Ascending aorta (tissue), 2 donors: ENCODE measurements at places on chromosomes 6 and 20. TPM values are rescaled to one million over a fixed set of nuclear protein-coding genes. Genes with fewer than 3 reads are reported as not detected.

DNA sequence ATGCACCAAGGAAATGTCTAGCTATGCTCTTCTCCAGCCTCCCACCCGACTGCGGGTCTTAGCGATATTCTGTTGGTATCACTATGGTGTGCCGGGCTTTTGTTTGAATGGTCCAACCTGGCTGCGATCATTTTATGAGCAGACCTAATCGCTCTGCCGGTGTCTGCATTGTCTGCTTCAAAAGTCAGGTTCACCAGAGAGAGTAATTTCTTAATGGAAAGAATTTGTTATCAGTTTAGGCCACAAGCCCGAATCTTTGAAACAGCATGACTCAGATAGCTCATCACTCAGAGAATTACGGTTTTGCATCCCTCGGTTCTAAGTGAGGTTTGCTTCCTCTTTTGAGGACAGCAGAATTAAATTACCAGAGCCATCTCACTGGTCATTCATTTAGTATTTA, 521.0 kb upstream of the ARID1B start:
- DNase-seq: no peak
- no peak overlapping the region for H3K4me3 ChIP-seq
- H3K4me1 ChIP-seq: no peaks in the 10 kb centered on the region
- no peaks in the 10 kb centered on the region for H3K27me3 ChIP-seq
- H3K36me3 ChIP-seq: no peaks in the 10 kb centered on the region

DNA sequence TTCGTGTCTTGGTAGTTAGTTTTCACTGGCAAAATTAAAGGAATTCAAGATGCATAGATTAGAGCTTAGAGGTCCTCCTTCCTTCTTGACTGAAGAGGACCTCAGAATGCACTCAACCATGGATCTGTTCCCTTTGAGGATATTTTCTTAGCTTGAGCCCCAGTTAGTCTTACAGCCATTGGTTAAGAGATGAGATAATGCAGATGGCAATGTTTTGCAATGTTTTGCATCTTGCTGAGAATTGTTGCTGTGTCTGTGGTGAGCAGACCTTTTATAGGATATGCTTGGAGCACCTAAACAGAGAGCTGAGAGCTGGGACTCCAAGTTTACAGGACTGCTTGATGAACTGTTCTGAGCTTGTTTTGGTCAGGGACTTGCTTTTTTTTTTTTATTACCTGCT, 107.5 kb downstream of the TMEM170B start:
- DNase-seq: no peak
- H3K36me3 ChIP-seq: no peaks in the 10 kb centered on the region
- H3K4me1 ChIP-seq: peaks cover 5% of the 10 kb centered on the region
- no peak overlapping the region for H3K27ac ChIP-seq
- H3K27me3 ChIP-seq: no peaks in the 10 kb centered on the region
- no peak overlapping the region for H3K4me3 ChIP-seq

DNA sequence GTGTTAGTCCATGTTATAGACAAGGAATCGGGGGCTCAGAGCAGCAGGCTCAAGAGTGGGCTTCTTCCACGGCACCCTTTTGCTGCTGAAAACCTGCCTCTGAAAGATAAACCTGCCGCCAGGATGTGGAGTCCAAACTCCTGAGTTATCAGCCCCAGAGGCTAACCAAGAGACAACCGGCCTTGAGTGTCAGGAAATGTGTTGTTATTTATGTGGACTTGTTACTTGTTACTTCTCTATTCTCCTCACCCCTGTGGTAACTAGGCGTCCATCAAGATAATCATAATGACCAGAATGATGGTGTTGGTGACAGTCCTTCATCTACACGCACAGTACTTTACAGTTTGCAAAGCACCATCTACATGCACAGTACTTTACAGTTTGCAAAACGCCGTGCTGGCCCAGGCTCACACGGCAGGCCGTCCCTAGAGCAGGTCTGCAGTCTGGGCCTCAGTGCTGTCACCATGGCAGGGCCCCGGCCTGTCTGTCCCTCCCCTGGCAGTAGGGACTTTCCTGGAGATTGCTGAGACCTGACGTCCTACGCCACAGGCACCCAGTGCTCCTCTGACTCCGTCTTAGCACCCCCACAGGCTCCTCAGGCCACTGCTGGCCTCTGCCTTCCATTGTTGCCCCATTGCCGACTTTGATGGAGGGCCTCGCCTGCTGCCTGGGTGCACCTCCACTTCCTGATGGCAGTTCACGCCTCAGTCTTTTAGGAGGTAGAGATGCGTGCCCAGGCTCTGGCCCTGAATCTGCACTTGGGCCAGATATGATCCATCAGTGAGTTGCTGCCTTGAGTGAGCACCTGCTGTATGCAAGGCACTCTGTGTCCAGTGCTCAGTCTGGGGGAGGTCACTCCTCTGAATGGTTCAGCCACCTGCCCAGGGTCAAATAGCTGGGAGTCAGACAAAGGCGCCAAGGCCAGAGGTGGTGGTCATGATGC, 9.1 kb upstream of the BPIFB4 start:
- no peaks in the 10 kb centered on the region for H3K36me3 ChIP-seq
- no peak overlapping the region for H3K27ac ChIP-seq
- no peak for DNase-seq

GRCh38 chr20:7540018-7540417, 400.2 kb downstream of the HAO1 start:
- H3K27me3 ChIP-seq: no peaks in the 10 kb centered on the region
- no peak for DNase-seq
- no peaks in the 10 kb centered on the region for H3K36me3 ChIP-seq
- H3K4me1 ChIP-seq: no peaks in the 10 kb centered on the region
- no peak overlapping the region for H3K27ac ChIP-seq

- no peaks in the 10 kb centered on the region for H3K27me3 ChIP-seq
- no peak overlapping the region for H3K4me3 ChIP-seq
- no peaks in the 10 kb centered on the region for H3K4me1 ChIP-seq
- H3K27ac ChIP-seq: no peak overlapping the region
- no peaks in the 10 kb centered on the region for H3K36me3 ChIP-seq
Measured at GRCh38 chr6:106997392-106998158, 23.0 kb upstream of the CD24 start.

GRCh38 chr6:128516514-128516898, 3.9 kb downstream of the PTPRK start:
- no peak overlapping the region for H3K27ac ChIP-seq
- no peaks in the 10 kb centered on the region for H3K36me3 ChIP-seq
- no peak overlapping the region for H3K4me3 ChIP-seq
- peaks cover 6% of the 10 kb centered on the region for H3K4me1 ChIP-seq
- H3K27me3 ChIP-seq: no peaks in the 10 kb centered on the region

DNA sequence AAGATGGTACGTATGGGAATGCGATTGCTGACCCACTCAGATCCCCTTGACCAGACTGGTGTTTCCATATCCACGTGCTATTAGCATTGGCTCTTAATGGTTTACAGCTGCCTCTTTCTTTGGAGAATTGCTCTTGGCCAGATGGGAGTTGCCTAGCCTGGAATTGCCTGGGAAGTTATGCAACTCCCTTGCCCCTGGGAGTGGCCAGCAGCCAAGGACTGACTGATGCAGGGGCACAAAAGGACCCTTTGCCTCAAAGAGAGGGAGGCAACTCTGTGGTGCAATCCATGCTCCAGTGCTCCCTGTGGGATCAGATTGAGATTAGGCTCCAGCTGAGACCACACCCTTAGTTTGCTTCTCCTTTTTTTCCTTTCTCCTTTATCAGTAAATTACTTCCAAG, 203.5 kb upstream of the JAG1 start:
- H3K4me3 ChIP-seq: no peak overlapping the region
- H3K27me3 ChIP-seq: no peaks in the 10 kb centered on the region
- DNase-seq: no peak
- H3K36me3 ChIP-seq: no peaks in the 10 kb centered on the region
- H3K4me1 ChIP-seq: no peaks in the 10 kb centered on the region

- no peaks in the 10 kb centered on the region for H3K4me1 ChIP-seq
- no peaks in the 10 kb centered on the region for H3K27me3 ChIP-seq
- no peak overlapping the region for H3K27ac ChIP-seq
- DNase-seq: no peak
- H3K36me3 ChIP-seq: peaks cover 38% of the 10 kb centered on the region
- no peak overlapping the region for H3K4me3 ChIP-seq
Measured at GRCh38 chr20:35359335-35359950, 52.3 kb downstream of the UQCC1 start.

GRCh38 chr6:141029908-141030307, 1102.8 kb upstream of the GJE1 start:
- no peak overlapping the region for H3K27ac ChIP-seq
- no peaks in the 10 kb centered on the region for H3K4me1 ChIP-seq
- no peak overlapping the region for H3K4me3 ChIP-seq
- H3K27me3 ChIP-seq: no peaks in the 10 kb centered on the region

DNA sequence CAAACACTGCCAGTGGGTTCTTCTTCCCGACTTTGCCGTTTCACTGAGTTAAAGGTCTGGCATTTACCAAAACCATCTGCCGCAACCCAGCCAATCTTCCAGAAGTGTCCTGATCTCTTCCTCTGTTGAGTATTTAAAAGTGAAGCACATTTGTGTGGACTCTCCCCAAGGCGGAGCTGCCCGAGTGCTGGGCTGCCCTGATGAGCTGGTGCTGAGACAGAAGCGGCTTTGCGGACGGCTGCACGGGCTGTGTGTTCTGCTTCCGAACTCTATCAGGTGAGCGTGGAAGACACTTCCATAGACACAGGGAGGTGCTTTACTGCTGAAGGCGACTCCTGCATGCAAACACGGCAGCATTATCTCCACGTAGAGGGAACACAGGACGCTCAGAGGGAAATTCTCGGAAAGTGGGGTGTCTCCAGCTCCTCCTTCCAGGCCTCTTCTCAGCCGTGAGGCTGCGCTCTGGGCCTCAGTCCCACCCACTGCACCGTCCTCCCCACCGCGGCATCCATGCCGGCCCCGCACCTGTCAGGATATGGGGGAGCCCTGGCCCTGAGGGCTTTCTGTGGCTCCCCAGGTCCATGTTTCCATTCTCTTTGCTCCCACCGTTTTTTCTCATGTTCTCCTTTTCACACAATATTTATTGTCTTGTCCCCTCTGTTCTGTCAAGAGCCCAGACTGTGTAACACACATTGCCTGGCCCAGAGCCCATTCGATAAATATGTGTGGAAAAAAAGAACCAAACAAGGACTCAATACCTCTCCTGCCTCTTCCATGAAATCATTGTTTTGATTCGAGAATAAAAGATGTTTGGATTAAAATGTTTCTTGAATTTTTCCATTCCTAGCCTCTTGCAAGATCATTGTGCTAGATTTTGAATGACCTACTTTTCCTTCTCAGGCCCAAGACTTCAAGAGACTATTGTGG, 205.1 kb downstream of the DLL1 start:
- no peaks in the 10 kb centered on the region for H3K27me3 ChIP-seq
- no peaks in the 10 kb centered on the region for H3K4me1 ChIP-seq
- no peak overlapping the region for H3K4me3 ChIP-seq
- H3K27ac ChIP-seq: peak overlapping the region; percentile 65
- H3K36me3 ChIP-seq: no peaks in the 10 kb centered on the region
- DNase-seq: peak; percentile 61

- no peaks in the 10 kb centered on the region for H3K27me3 ChIP-seq
- no peak for DNase-seq
- H3K36me3 ChIP-seq: no peaks in the 10 kb centered on the region
- no peak overlapping the region for H3K27ac ChIP-seq
Measured at GRCh38 chr20:64244870-64245603, 10.5 kb upstream of the PCMTD2 start.

- no peaks in the 10 kb centered on the region for H3K4me1 ChIP-seq
- H3K36me3 ChIP-seq: no peaks in the 10 kb centered on the region
- no peak overlapping the region for H3K4me3 ChIP-seq
- no peak for DNase-seq
- no peaks in the 10 kb centered on the region for H3K27me3 ChIP-seq
Measured at GRCh38 chr6:5116243-5116991, 31.3 kb downstream of the PPP1R3G start.

DNA sequence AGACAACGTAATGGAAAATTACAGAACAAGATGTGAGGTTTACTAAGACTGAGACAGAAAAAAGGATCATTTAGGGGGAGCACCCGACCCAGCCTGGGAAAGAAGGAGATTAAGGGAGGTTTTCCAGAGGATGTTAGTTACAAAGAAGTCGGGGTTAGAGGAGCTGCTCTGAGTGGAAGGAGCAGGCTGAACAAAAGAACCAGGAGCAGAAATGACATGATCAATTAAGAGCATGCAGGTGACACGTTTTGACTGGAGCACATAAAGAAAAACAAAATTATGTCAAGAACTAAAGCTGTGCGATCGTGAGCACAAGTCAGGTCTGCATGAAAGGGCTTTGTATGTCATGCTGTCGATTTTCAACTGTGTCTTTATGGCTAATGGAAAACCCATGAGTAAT, 417.3 kb upstream of the MARCKS start:
- no peak overlapping the region for H3K4me3 ChIP-seq
- H3K27ac ChIP-seq: no peak overlapping the region
- no peak for DNase-seq
- no peaks in the 10 kb centered on the region for H3K36me3 ChIP-seq
- H3K27me3 ChIP-seq: no peaks in the 10 kb centered on the region

GRCh38 chr6:165895421-165896165, 232.6 kb upstream of the PDE10A start:
- no peaks in the 10 kb centered on the region for H3K27me3 ChIP-seq
- no peak overlapping the region for H3K4me3 ChIP-seq
- no peaks in the 10 kb centered on the region for H3K36me3 ChIP-seq
- no peaks in the 10 kb centered on the region for H3K4me1 ChIP-seq

- no peak overlapping the region for H3K27ac ChIP-seq
- DNase-seq: no peak
- H3K27me3 ChIP-seq: no peaks in the 10 kb centered on the region
- no peaks in the 10 kb centered on the region for H3K36me3 ChIP-seq
Measured at GRCh38 chr6:157440171-157440570, 59.2 kb downstream of the ZDHHC14 start.

- H3K4me1 ChIP-seq: no peaks in the 10 kb centered on the region
- no peaks in the 10 kb centered on the region for H3K27me3 ChIP-seq
Measured at GRCh38 chr6:146857980-146858347, 259.2 kb downstream of the ADGB start.

- DNase-seq: no peak
- no peaks in the 10 kb centered on the region for H3K27me3 ChIP-seq
- no peaks in the 10 kb centered on the region for H3K4me1 ChIP-seq
- H3K36me3 ChIP-seq: no peaks in the 10 kb centered on the region
- no peak overlapping the region for H3K27ac ChIP-seq
- H3K4me3 ChIP-seq: no peak overlapping the region
Measured at GRCh38 chr6:5285526-5285925, 24.2 kb downstream of the FARS2 start.

CDS2 gene
- total RNA-seq: 41.4 TPM

SYNCRIP gene
- 25.3 TPM for total RNA-seq

ZCCHC3 gene
- total RNA-seq: 15.6 TPM

PRKN gene
- 2.6 TPM for total RNA-seq

CYP24A1 gene
- total RNA-seq: not detected

SLC4A11 gene
- total RNA-seq: 1.6 TPM

USP49 gene
- total RNA-seq: 8.7 TPM
